ENCODE measurements at places on chromosomes 1 and 21.
A peak's percentile ranks its signal among the peaks of the same experiment; 100 is the strongest.

- peak; percentile 50 for DNase-seq
These were observed 76.5 kb downstream of the ACTL8 start for GRCh38 chr1:17831597-17831996.

DNA sequence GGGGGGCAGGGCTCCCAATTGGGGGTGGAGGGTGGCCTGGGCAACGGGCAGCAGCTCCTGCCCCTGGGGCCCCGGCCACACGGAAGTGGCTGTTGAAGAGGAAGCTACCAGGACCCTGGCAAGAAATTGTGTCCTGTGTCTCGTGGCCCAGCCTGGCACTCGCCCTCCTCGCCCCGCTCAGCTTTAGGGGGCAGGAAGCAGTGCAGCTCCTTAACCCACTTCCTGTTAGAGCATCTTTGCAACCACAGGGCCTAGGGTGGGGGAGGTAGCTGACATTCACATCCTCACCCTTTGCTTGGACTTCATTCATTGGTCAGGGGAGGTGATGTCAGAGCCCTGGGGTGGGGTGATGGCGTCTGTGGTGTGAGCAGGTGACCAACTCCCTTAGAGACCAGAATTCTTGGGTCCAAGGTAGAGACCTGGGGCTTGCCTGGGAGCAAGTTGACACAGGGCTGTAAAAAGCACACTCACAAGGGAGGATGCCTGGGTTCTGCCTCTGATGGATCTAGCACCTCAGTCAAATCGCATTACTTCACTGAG lies at the start of gene ARHGAP30:
ARHGAP30 (minus strand) TSS at position 161 of the 540 bp plus-strand sequence. CDS start 267 bp downstream, outside the sequence.
- DNase-seq = no peak

- no peak for DNase-seq
These were observed 143.7 kb upstream of the CAMK1G start for GRCh38 chr1:209439828-209440227.

GRCh38 chr1:54885237-54885679 lies 1.7 kb downstream of the DHCR24 start:
- DNase-seq = peak; percentile 60

- no peak for DNase-seq
These were observed 121.8 kb upstream of the C1orf174 start for GRCh38 chr1:4021974-4022268.

DNA sequence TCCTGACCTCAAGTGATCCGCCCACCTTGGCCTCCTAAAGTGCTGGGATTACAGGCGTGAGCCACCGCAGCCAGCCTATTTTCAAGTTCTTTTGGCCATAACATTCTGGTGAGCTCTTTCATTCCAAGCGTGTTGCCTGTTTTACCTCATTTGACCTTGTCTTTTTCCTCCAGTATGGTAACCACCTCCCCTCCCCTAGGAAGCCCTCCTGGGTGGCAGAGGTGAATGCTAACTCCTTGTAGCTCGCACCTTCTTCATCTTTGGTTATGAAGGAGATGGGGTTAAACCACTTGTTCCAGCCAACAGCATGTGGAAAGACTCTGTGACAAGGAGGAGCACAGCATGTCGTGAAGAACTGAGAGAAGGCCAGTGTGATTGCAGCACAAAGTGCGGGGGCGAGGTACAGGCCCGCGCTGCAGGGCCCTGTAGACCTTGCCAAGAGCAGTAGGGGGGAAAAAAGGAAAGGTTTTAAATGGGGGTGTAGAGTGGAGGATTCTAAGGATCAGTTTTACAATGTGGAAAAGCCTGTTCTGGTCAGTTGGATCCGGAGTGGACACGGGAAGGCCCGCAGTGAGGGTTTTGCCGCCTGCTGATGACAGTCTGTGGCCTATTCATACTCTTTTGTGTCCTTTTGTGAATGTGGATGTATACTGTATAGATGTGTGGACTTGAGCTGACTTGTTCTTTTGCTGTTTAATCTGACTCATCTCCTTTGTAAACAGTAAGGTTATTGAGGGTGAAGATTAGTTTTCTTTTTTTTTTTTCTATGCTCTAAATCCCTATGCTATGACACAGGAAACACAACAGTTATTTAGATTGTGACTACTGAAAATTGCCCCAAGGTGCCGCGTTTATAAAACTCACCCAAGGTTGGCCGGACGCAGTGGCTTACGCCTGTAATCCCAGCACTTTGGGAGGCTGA lies 7.5 kb upstream of the ZNF436 start:
- peak; percentile 56 for DNase-seq

- peak; percentile 92 for DNase-seq
These were observed at the start of the genes CPTP and INTS11 for GRCh38 chr1:1324524-1325287. Gene CPTP (plus strand): TSS chr1:1324802. CDS start chr1:1326911, 2,109 bp downstream. Gene INTS11 (minus strand): TSS chr1:1324660. CDS start chr1:1324608, 52 bp downstream.

DNA sequence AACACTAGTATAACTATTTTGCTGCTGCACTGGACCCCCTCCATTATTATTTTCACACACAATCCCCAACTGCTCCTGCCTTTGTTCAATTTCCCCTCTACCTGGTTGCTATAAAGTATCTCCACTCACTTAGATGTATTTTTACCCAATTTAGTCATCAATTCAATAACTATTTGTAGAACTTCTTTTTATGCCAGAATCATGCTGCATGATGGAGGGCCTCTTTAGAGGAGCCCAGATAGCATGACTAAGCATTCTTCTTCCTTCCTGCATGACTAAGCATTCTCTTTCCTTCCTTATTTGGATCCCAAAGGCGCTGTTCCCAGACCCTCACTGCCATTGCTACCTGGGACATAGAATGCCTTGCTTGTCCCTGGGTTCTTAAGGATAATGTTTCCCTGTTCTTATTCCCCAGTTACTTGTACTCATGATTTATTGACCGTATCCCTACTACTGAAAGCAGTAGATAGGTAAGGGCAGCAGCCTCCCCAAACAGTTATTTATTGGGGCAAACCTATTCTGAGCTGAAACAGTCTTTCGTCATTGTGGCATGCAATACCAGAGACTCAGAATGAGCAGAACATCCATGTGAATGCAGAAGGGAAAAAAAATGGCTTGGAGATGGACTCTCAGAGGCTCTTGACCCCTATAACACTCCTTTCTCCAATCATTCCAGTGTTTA lies 89.3 kb upstream of the AKT3 start:
- DNase-seq = peak; percentile 38

- DNase-seq = no peak
These were observed 23.7 kb downstream of the MRPL37 start for GRCh38 chr1:54223441-54224202.

DNA sequence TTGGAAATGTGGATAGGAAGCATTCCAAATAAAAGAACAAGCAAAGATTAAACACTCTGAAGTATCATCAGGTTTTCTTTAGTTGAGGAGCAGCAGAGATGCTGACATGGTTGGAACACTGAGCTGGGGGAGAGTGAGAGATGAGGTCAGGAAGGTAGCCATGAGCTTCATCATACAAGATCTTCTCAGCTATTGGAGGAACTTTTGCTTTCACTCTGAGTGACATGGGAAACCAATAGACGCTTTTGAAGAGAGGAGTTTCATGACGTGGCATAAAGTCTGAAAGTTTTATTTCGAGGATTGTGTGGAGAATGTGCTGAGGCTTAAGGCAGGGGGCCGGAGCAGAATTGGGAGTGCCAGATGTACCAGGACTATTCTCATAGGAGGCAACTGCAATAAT lies 616.2 kb upstream of the CAMK1G start:
- no peak for DNase-seq

DNA sequence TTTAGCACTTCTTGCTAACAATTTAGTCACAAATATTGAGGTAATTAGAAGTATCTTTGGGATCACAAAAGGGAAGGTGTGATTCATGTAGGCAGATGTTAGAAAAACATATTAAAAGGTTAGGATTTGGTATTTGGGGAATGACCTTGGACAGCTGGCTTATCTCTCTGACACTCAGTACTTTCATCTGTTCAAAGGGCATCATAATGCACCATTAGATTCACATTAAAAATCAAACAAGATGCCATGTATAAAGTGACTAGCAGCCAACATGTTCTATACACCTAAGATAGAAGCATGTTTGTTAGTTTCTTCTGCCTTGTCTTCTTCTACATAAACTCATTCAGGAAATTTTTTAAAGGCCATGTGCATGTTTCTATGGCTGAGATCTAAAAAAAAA lies 56.5 kb upstream of the ESRRG start:
- DNase-seq = no peak

GRCh38 chr21:33836408-33836807 lies 79.2 kb downstream of the ATP5PO start:
- no peak for DNase-seq

DNA sequence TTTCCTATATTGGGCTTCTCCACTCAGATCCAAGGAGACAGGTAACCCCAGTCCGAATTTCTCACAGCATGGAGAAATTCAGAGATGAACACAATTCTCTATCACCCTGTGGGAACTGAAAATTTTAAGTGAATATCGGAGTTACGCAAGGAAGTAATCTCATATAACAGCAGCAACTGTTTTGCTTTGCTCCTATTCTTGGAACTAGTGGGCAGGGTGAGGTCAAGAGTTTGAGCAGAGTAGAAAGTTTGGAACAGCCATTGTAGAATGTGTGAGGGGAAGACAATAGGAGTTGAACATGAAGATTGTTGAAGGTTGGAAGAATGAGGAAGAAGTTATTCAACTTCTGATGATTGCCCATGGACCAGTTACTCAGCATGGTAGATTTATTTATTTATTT lies 24.3 kb upstream of the SLC35D1 start:
- DNase-seq = no peak

DNA sequence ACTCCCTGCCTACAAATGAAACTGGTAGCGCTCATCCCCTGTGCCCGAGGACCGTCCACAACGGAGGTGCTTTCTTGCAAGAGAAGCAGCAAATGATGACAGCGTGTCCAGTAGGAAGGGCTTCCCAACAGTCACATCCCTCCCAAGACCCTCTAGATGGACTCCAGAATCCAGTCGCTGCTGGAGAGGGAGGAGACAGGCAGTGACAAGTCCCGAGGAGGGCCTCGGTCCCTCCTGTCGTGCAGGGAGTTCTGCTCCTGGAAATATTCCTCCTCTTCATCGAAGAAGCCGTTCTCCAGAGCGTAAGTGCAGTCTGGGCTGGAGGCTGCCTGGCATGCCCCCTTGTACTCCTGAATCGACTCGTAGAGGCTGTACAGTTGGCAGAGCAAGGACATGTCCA lies 20.3 kb downstream of the FAM89A start:
- DNase-seq = no peak

GRCh38 chr21:24976238-24976637 lies 631.0 kb downstream of the MRPL39 start:
- DNase-seq = no peak

- DNase-seq = no peak
These were observed 130.5 kb downstream of the RHOU start for GRCh38 chr1:228865627-228866330.

DNA sequence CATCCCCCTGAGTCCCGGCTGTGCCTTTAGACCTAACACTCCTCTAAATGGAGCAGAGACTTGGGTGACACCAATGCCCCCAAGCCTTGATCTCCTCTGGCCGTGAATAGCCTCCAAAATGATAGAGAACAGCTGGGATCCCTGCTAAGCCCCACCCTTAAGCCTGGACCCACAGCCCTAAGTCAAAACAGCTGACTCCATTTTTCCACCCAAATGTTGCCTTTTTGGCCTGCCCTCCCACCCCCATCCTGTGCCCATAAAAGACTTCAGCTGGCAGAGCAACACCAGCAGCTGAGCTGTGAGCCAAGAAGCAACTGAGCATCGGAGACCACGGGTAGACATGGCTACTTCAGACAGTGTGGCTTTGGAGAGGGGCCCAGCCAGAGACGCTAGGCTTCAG lies 420.8 kb downstream of the NPHP4 start:
- no peak for DNase-seq

- no peak for DNase-seq
These were observed 41.4 kb downstream of the RABGAP1L start for GRCh38 chr1:174200746-174201145.

- DNase-seq = no peak
These were observed 215.9 kb upstream of the L1TD1 start for GRCh38 chr1:61978796-61979195.

- no peak for DNase-seq
These were observed 4.3 kb upstream of the TEDDM1 start for GRCh38 chr1:182404781-182405180.

GRCh38 chr21:29232530-29233255 lies 66.0 kb upstream of the BACH1 start:
- DNase-seq = peak; percentile 69

DNA sequence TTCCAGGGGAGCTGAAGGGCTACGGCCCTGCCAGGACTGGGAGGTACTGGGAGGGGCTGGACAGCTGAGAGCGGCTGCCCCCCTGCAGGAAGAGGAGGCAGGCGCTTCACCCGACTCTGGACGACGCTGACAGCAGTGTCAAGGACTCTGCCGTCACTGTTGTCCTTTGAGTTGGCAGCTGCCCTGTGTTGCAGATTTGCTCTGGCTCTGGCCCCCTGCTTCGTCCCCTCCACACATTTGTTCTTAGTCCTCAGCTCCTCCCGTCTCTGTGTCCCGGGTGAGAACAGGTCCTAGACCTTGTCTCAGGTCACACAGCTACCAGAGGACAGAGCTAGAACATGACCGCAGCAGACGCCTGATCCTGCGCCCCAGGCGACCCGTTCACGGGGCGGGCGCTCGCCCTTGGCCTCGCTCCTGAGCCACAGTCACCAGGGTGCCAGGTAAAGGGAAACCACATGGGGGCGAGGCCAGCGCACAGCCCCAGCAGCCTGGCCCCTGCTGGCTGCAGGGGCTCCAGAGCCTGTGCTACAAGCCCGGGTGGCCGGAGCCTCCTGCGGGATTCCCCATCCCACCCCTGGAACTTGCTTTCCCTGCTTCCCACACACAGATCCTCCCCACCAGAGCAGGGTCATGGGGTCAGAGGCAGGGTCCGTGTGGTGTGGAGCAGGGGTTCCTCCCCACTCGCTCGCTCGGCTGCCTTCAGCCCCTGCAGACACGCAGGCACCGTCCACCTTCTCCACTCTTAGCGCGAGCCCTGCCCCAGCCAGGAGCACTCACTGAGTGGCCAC lies 10.7 kb upstream of the NPHP4 start:
- DNase-seq = no peak

DNA sequence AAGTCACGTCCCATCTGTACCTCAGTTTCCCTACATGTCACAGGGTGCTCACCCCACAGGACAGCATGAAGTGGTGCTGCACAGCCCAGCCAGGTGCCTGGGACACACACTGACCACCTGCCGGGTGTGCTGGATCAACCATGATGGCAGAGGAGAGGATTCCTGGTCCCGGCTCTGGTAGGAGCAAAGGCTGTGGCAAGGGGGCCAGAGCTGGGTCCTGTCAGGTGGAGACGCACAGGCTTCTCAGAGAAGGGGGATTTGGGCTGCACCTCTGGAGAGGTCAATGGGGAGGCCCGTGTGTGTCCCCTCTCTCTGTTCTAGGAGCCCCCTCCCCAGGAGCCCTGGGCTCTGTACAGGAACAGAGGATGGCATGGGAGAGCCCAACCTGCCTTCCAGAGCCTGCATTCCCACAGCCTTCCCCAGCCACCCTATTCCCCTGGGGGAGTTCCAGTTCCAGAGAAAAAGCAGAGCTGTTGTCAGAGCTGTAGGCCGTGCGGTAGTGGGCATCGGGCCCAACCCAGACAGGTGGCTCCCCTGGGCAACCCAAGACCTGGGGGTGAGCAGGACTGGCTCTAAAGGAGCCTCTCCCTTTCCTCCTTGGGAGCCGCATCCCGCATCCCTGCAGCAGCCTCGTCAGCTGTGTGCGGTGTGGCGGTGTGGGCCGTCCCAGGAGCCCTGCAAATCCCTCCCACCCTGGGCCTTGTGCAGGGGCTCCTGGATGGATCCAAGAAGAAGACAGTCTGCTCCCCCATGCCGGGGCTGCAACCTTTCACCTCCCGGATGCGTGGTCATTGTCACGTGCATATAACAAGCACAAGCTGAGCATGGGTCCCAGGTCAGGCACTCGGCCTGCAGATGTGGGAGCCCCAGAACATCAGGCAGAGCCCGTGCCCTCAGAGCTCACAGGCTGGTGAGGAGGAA lies 2.9 kb upstream of the TFF3 start:
- no peak for DNase-seq

- no peak for DNase-seq
These were observed 65.6 kb upstream of the ERRFI1 start for GRCh38 chr1:8091691-8092090.

- DNase-seq = no peak
These were observed 1.3 kb downstream of the TGFBR3 start for GRCh38 chr1:91884459-91885212.

All from RKO (cell line).